ENCODE measurements at places on chromosomes 4 and X.

DNA sequence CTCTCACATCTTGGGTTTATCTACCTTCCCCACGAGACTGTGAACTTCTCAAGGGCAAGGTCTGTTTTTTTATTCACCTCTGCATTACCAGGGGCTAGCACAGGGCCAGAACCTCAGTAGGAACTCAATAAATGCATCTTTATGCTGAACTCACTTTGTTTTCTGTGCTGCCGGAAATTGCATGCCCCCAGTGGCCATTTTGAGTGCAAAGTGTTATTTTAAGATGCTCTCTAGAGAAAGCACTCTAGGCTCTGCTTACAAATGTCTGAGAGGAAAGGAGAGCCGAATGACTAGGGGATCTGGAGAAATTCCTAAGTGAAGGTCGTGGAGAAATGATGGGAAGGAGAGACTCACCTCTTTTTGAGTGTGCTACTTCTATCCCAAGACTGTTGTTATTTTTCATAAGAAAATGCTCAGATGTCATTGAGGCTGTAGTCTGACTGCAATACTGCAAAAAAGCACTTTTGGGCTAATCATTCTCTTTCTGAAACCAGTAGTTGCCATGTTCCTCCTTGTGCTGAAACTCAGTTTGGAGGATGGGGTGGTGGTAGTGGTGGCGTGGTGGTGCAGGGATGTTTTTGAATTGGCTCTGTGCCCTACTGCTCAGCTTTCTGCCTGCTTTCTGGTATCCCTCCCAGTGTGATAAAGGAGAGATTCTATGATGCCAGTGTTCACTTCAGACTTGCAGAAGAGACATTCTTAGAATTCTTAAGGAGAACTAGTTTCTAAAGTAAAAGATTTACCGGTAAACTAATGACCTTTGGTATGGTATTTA, 41.3 kb downstream of the DOCK11 start:
- DNase-seq, result no peak

DNA sequence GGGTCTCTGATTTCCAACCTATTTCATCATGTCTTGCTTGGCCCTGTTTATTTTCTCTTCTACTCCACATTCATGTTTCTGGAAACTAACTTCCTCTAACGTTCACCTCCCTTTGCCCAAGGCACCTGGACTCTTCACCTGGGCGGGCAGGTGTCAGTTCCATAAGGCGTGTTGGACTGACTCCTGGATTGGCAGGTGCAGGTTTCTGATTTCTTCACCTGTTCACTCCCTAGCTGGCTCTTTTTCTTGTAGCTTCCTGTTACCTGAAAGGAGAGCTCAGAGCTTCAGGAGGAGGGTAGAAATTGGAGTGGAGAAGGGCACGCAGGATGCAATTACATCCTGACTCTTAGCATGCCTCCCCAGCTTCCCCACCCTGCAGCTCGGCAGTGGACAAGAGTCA, 350.8 kb upstream of the KLF3 start:
- no peak for DNase-seq

GRCh38 chr4:17920681-17921080, 100.9 kb downstream of the LCORL start:
- no peak for DNase-seq

DNA sequence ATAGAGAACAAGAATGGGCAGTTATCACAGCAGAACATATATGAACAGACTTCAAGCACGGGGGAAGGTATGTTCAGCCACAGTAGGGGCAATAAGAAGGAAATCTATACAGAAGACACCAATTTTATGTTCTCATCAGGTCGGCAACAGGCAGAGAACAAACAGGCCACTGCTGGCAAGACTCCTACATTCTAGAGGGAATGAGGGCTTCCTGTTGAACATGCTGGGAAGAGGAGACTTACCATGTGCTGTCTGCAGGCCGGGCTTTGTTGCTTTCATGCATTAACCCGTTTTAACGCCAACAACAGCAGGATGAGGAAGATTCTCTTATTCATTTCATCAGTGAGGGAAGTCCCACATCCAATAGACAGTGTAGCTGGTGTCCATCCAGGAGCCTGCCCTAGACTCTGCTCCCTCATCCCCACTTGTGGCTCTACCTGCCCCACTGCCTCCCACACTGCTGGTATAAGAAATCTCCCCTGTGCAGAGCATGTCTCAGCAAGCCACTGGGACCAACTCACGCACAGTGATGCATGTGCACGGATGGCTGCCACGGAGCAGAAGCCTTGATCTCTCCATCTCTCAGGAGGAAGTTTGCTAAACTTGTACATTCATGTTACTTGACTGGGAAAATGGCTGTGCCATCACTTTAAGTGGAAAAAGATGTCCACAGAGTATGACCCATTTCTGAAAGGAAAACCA, 84.5 kb downstream of the ACOX3 start:
- no peak for DNase-seq

Measured in stimulated activated CD8-positive, alpha-beta memory T cell treated with anti-CD3 and anti-CD28 coated beads, Interleukin-7, amount 100 ng/mL, for 48 hours (primary cell).